ENCODE measurements at places on chromosomes 13 and 19. TPM values are rescaled to one million over a fixed set of nuclear protein-coding genes. Genes with fewer than 3 reads are reported as not detected.

The PSG3 gene
- not detected for total RNA-seq

The DHX34 gene
- 13.7 TPM for total RNA-seq

The C19orf73 gene
- 2.2 TPM for total RNA-seq

The ZNF492 gene
- 1.0 TPM for total RNA-seq

The ACER1 gene
- 0.15 TPM for total RNA-seq

The DZIP1 gene
- 23.4 TPM for total RNA-seq

The ZNF578 gene
- total RNA-seq: 0.74 TPM
